Upper lobe of left lung (tissue), 6 donors: ENCODE measurements at places on chromosomes 2 and 18. TPM values are rescaled to one million over a fixed set of nuclear protein-coding genes. Genes with fewer than 3 reads are reported as not detected.

SRD5A2 gene
- 3.7 TPM for total RNA-seq

IER3IP1 gene
- total RNA-seq: 24.0 TPM

DNA sequence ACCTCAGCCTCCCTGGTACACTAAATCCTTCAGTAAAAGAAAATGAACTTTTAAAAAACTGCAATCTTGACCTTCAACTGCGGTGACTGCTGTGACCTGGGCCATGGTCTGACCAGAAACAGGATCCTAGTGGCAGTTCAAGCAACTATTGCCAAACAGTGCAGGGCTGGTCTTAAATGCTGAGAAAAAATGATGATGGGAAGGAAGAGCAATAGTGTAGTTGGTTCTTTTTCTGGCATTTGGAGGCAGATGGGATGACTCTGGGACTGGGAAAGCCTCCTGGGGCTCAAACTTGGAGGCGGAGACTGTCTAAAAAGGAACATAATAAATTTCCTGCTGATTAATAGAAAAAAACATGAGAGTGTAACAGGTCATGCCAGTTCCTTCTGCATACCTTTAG, 45.4 kb downstream of the CHN1 start:
- no peak for DNase-seq

CHCHD5 gene
- total RNA-seq: 13.8 TPM

DNA sequence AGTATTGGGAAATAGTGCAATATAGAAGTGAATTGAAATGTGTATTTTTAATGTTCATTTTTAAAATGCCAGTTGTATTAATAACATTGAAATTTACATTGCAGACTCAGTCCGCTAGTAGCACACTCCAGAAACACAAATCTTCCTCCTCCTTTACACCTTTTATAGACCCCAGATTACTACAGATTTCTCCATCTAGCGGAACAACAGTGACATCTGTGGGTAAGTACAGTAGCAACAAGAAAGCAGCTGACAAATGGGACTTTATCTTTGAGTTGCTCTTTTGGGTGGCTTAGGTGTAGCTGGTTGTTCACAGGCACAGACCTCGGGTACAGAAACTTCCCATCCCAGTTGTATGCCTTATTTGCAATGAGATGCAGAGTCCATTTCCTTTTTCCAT, 118.2 kb upstream of the IL1R2 start:
- no peak for DNase-seq

DNA sequence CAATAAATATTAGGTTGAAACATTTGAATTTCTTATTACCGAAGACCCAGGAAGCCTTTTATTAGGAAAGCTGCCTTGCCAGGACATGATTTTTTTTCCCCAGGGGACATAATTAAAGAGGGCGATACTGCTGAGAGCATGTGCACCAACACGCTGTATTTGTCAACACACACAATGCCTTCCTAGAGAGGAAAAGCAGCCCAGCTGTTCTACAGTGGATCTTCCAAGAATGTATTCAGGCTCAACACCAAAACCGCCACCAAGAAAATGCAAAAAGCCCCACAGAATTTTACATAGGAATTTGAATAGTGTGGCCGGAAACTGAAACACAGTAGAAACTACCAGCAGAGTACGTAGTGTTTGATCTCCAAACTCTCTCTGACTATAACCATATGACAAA, 320.4 kb downstream of the DLGAP1 start:
- DNase-seq: no peak

GRCh38 chr2:200417366-200417765, 92.5 kb downstream of the KCTD18 start:
- no peak for DNase-seq

DNA sequence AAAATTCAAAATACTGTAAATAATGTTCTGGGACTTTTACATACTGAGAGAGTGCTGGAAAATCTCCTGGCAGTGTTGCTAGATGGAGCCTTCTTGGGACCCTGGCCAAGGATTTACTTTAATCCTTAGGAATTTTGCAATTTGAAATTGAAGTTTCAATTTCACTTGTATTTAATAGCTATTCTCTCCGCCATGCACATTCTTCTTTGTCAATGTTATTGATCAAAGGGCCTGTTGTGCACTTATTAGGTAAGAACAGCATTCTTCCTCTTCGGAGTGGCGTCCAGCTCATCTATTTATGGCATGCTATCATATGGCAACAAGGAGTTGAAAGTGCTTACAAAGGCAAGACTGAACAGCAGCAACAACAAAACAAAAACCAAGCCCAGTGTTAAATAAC, 40.1 kb upstream of the SOS1 start:
- DNase-seq: no peak

EFR3B gene
- total RNA-seq: 7.3 TPM

DNA sequence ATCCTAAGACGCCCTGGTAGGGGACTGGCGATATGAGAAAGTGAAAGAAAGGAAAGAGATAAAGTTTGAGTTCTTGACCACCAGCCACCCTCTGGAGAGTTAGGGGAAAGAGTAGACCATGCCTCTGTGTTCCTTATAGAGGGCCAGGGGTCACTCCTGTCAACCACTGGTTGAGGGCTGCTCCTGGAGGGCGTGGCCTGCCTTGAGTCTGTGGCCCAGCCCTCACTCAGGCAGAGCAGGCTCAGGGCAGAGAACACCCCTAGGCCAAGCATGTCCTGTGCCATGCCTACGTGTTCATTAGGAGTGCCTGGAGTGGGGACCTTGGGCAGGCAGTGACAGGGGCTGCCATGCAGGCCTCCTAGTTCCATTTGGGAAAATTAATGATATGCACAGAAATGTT, 161.1 kb upstream of the EPB41L3 start:
- peak; percentile 4 for DNase-seq

SLC9A2 gene
- total RNA-seq: not detected

DNA sequence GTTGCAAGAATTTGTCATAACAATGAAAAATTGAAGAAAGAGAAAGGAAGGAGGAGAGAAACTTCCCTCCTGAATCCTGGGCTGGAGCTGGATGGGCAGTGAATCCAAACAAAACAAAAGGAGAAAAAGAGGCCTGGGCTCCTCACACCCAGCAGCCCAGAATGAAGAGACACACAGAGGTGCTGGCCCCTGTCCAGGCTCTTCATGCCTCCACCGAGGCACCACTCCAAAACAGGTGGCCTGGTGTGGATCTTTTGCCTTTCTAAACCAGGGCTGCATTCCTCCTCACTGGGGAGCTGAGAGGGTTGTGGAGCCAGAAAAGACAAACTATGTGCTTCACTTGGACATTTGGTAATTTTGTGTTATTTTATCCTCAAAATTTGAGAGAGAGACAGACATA, 76.0 kb downstream of the FAM124B start:
- no peak for DNase-seq

GPR35 gene
- 3.1 TPM for total RNA-seq

TRIM43 gene
- total RNA-seq: not detected

- no peak for DNase-seq
Measured at GRCh38 chr2:33448220-33448899, 28.1 kb upstream of the RASGRP3 start.
